ENCODE measurements at places on chromosomes 2 and 18.

- no peak for DNase-seq
Observed at GRCh38 chr2:190250421-190250820, 69.2 kb downstream of the HIBCH start.

- no peak for DNase-seq
Observed at GRCh38 chr2:9748577-9748976, 94.7 kb upstream of the TAF1B start.

DNA sequence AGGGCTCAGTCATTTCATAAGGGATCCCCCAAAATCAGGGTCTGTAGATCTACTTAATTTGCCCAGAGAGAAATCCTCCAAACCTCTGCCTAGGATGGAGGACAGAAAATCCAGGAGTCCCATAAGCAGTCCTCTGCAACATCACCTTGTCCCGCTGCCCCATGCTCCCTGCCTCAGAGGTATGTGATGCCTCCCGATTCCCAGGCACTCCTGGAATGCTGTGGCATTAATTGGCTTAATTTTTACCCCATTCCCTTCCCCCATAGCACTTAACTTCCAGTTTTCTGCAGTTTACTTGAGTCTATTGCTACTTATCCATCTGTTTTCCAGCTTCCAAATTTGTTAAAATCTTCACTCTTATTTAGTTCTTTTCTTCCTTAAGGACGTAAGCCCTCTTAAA, 91.6 kb upstream of the TSPYL6 start:
- no peak for DNase-seq

DNA sequence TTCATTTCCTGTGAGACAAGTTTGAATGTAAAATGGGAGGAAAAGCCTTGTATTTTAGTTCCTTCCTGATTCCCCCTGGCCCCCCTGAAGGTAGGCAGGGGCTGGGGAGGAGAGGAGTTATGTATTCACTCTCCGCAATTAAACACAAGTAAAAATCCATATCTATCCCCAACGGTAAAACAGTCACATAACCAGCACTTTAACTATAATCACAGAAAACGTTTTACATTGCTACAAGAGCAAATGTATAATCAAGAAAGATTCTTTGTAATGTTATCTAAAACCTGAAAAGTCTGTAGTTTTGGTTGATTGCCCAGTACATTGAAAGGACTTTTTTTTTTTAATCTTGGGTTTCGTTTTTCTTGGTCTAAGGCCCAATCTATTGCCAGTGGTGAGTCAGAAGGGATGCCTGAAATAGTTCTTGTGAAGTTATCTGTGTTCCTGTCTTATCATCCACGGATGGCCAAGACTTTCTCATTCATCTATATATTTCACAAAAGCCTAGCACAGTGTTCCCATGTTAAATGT, 34.5 kb upstream of the CCNYL1 start:
- no peak for DNase-seq

GRCh38 chr18:32595832-32596231, 125.2 kb upstream of the GAREM1 start:
- no peak for DNase-seq

- no peak for DNase-seq
Observed at GRCh38 chr2:238594796-238595749, 168.3 kb downstream of the ASB1 start.

- DNase-seq, result no peak
Observed at GRCh38 chr18:9969247-9969646, 55.4 kb downstream of the VAPA start.

DNA sequence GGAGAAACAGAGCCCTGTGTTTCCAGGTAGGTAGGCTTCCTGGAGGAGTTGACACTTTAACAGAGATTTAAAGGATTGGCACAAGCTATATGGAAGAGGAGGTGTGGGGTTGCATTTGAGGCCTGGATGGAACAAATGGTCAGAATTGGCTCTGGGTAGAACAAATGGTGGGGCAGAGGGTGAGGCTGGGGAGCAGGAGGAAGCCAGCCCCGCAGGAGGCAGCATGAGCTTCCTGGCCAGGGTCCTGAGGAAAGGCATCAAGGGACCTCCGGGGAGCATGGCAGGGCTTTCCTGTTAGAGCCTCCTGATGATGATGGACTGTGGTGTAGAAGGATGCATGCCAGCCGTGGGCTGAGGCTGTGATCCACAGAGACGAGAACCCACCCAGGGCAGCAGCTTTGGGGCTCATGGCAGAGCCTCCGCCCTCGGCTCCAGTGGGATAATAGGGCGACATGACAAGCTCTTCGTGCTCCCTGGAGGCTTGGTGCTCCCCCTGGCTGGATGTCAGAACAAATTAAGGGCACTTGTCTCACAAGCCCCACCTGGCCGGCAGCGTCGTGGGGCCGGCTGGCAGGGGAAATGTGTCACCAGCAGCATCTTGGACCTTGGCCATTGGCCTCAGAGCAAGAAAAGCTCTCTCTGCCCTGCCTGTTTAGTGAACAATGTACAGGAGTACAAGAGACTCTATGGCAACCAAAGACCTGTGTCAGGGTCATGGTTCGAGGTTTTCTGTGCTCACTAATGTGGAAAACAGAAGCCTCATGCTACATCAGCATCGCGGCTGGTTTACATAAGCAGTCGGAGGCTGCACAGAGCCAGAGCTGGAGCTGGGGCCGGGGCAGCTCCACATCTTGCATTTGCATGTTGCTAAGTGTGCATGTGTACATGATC, 153.5 kb downstream of the MYCN start:
- DNase-seq, result no peak

DNA sequence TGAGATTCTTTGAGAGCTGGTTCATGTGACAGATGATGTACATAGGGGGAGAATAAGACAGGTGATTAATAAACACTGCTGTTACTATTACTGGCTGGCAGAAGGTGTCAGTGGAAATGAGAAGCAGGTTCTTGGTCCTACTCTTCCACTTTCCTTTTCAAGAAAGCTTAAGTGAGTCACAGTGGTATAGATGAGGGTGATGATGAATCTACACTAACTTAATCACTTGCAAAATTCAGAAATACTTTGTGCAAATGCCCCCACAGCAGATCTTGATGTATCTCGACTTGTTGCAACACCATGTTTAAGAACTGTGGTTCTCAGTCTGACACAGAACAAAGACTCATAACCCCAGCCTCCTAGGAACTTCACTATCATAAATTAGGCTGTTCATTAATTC, 35.9 kb upstream of the MGAT5 start:
- DNase-seq, result peak; percentile 31

DNA sequence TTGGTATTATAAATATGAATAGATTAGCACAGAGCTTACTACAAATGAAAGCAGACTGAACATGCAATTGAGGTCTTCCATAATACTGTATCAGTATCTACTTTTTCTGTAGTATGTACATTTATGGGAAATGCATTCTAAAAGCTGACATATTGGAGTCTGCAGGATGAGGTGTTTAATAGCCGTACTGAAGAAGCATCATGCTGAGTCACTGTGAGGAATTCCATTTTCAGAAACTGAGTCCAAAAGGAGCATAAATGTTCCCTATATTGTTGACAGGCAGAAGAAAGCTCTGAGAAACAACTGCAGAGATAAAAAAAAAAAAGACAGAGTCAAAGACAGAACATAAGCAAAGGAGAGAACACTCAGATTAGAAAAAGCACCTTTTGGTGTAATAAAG, 366.7 kb upstream of the SPHKAP start:
- no peak for DNase-seq

All from activated CD4-positive, alpha-beta T cell treated with anti-CD3 and anti-CD28 coated beads for 24 hours (primary cell).